Activated CD4-positive, CD25-positive, alpha-beta regulatory T cell (primary cell): ENCODE measurements at places on chromosomes 5 and 9.

- no peak for DNase-seq
These were observed 24.8 kb downstream of the HSPB3 start for GRCh38 chr5:54480296-54480695.

GRCh38 chr9:78363221-78363620 is 66.3 kb downstream of the PSAT1 start:
- DNase-seq: no peak

- no peak for DNase-seq
These were observed 7.1 kb upstream of the AGPAT2 start for GRCh38 chr9:136694163-136694871.

DNA sequence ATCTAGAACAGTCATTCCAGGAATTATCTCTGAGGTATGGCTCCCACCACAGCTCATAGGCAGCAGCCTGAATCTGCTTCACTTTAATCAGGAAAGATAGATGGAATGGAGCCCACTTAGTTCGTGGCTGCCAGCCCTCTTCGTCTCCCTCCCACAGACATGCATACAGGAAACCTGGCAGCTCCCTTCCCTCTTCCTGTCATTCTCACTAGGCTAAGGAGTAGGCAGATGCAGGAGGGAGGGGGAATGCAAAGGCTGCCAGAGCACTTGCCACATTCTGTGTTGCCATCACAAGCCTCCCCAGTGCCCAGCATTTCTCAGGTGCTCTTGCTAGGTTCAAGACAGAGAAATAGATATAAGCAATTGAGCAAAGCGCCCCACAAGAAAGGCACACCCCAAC is 378.9 kb downstream of the ELAVL2 start:
- no peak for DNase-seq

GRCh38 chr5:166285361-166285760 is 2006.1 kb upstream of the WWC1 start:
- no peak for DNase-seq

DNA sequence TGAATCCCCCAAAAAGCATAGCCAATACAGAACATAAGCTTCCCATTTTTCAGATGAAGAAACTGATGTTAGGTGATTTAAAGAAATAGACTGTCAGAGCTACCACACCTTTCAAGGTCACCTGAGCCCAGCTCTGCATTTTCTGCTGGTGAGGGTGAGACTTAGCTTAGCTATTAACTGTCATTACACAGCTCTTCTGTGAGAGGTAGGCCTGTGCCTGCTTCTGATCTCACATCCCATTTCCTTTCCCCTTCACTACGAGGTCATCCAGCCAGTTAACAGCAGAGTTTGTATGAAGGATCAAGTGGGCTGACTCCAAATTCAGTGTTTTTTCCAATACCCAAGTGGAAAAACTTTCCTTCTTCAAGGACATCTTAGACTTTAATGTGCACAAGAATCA is 528.6 kb upstream of the CLINT1 start:
- DNase-seq: no peak

GRCh38 chr9:95071925-95072324 is 245.6 kb downstream of the FANCC start:
- DNase-seq: no peak

DNA sequence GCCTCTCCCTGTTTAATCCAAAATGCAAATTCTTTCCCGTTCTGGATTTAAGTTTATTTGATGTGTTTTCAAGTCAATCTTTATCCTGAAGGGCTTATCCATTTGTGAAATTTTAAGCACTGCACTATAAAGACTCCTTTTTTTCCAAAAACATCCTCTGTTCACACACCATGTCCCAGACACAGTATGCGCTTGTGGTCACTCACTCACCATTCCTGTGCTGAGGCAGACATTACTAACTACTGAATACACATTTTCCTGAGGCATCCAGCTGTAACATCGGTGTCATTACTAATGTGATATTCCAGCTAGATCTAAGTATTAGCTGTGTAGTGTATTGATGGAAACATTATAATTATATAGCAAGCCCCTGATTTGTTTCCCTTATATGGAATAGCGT is 298.4 kb downstream of the KCTD16 start:
- DNase-seq: no peak

GRCh38 chr5:56350597-56351170 is 117.6 kb upstream of the ANKRD55 start:
- no peak for DNase-seq

- DNase-seq: no peak
These were observed 217.2 kb upstream of the WWC1 start for GRCh38 chr5:168073991-168074800.

DNA sequence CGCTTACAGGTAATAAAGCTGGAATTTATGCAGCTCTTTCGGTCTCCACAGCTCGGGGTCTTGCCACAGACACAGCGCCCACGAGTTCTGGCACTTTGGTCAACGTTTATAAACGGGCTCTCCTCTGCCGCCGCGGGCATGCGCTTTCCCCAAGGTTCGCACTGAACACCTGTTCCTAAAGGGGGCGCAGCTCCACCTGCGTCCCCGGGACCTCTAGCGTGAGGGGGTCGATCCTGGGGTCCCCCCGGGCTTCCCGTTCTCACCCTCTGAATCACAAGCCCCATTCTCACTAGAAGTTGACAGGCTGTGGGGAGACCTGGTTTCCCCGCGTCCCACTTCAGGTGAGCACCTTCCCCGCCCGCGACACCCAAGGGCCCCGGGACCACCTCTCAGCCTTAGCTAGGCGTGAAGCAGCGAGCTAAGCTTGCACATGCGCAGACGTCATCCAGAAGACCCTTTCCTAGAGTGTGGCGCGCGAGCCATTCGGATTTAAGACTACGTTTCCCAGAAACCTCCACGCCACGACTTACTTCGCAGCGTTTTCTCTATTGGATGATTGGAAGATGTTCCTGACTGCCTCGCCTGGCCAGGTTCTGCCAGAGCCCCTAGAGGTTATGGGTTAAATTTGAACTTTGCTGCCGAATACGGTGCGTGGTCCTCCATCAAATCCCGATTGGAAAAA is 21.3 kb upstream of the ZNF782 start:
- no peak for DNase-seq

GRCh38 chr9:105007143-105007542 is 79.2 kb upstream of the ABCA1 start:
- DNase-seq: no peak

DNA sequence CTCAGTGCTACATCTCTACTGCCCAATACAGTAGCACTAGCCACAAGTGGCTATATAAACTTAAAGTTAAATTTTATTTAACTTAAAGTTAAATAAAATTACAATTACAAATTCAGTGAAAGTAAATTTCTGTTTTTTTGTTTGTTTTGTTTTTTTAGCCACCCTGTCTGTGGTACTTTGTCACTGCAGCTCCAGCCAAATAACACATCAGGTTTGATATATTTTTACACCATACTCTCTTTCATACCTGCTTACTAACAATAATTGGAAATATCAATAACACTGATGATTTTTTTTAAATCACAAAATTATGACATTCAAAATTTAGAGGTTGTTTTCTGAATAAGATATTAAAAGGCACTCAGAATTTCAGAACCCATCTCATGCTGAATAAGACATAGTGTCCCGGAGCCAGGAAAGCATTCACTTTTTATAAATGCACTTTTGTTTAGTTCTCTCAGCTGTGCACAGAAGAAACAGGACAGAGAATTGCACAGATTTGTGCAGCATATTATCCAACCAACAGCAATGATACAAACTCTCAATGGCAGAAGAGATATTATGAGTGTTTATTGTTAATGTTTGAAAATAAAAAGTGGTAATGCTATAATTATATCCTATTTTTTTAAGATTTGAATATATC is 92.6 kb downstream of the EDIL3 start:
- DNase-seq: no peak

DNA sequence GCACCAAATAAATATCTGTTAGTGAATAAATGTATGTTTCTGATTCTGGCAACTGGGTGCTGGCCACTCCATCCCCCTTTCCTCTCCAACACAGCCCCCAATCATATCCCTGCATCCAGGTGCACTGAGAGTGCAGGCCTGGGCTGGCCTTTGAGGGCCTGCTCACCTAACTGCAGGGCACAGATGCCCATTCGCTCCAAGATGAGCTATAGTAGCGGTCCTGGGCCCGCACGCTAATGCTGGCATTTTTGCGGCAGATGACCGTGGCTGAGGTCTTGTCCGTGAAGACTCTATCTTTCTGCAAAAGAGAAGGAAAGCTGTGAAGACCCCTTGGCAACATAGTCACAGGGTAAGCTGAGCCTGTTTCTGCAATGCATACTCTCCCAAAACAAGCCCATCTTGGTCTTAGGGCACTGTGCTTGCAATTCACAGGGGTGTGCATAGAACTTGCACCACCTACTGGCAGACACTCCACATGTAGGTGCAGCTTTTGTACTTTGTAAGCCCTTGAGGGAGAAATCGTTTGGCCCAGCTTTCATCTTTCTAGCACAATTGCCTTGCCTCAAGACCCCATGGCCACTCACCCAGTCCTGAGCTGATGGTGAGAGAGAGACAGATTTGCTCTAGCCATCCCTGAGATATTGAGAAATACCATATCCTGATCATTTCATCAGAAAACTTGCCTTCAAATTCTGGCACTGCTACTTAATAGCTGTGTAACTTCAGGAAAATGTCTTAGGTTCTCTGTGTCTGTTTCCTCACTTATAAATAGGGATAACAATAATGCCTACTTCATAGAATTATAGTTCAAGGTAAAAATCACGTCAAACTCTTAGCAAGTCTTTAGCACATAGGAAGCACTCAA is 13.5 kb downstream of the IL12B start:
- no peak for DNase-seq

DNA sequence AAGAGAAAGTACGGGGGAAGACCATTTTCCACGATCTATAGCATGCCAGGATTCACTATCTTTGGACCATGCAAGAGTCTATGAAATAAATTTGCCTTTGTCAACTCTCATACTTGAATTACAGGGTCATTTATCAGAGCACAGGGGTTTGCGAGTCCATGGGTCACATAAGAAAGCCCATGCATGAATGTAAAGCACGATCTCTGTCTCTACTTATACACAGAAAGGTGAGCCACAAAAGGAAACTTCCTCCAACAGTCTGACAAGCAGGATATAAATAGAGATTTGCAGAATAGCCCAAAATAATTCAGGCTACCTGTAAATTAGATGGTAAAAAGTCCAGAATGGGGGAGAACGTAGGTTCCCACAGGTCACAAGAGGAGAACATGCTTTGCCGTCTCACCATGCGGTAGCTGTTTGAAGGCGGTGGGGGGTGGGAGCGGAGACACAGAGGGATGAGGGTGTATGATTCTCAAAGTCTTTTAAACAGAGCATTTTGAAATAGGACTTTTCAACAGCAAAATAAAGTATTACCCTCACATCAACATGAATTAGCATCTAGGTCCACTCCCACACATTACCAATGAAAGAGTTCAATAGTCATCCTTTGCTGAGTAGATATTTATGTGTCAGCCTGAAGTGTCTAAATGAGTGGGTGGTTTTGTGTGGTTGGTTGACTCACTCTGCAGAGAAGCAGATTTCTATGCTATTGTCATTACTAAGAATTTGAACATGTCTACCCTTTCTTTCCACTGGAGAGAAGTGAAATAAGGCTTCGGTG is 279.7 kb downstream of the EBF1 start:
- no peak for DNase-seq
